ENCODE measurements at places on chromosomes 7 and 10.
A peak's percentile ranks its signal among the peaks of the same experiment; 100 is the strongest.

DNA sequence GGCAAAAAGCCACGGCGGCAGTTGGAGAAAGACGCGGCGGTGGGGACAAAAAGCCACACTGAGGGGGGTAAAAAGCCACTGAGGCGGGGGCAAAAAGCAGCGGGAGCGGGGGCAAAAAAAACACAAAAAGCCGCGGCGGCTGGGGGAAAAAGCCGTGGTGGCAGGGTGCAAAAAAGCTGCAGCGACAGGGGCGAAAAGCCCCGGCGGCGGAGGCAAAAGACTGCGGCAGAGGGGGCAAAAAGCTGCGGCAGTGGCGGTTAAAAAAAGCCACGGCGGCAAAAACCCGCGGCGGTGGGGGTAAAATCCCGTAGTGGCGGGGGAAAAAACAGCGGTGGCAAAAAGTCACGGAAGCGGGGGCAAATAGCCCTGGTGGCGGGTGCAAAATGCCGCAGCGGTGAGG is 527.3 kb downstream of the ZNF33B start:
- no peak for DNase-seq

- DNase-seq: peak; percentile 65
Measured at GRCh38 chr7:94069162-94069739, 65.1 kb upstream of the BET1 start.

- DNase-seq: no peak
Measured at GRCh38 chr10:72061491-72061890, 26.9 kb downstream of the SPOCK2 start.

- DNase-seq: peak; percentile 12
Measured at GRCh38 chr10:23171232-23171876, 20.8 kb upstream of the PTF1A start.

GRCh38 chr7:27247000-27247399 is 4.4 kb downstream of the EVX1 start:
- no peak for DNase-seq

DNA sequence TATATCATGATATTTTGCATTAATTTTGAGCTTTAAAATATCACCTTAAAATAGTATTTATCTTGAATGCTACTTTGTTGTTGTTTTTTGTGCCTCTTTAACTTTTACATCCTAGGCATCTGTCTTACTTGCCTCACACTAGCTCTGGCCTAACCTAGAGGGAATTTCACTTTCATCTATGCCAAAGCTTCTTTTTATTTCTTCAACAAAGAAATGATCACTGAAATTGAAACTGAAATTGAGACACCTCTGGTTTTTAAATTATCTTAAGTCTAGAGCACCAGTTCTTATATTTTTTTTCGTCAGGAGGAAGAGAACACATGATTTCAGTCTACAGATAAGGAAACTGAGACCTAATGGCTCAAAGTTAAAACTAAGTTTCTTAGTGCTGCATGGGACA is 3.5 kb upstream of the SCIN start:
- DNase-seq: no peak

- no peak for DNase-seq
Measured at GRCh38 chr7:122727354-122727753, 24.6 kb upstream of the RNF148 start.

GRCh38 chr7:34759477-34760125 is 101.6 kb downstream of the NPSR1 start:
- peak; percentile 46 for DNase-seq

- DNase-seq: peak; percentile 64
Measured at GRCh38 chr7:138001529-138002095, at the start of gene CREB3L2. TSS of gene CREB3L2 (minus strand) at chr7:138002086. CDS start at chr7:138001705, 381 bp downstream.

DNA sequence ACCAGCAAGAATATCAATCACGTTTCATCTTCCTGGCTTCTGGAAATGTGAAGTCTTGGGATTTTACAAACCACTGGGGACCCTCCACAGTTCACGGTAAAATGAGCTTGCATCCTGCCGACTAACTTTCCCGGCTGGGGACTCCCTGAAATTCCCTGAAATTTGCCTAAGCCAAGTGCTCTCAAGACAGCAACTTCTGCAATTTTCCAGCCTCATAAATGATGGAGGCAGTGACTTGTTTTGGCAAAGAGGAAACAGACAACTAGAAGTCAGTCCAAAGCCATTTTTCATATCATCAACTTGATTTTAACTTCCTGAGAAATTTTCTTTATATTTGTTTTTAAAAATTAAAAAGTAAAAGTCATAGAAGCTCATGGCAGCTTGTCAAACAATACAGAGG is 212.3 kb downstream of the FANK1 start:
- DNase-seq: no peak

DNA sequence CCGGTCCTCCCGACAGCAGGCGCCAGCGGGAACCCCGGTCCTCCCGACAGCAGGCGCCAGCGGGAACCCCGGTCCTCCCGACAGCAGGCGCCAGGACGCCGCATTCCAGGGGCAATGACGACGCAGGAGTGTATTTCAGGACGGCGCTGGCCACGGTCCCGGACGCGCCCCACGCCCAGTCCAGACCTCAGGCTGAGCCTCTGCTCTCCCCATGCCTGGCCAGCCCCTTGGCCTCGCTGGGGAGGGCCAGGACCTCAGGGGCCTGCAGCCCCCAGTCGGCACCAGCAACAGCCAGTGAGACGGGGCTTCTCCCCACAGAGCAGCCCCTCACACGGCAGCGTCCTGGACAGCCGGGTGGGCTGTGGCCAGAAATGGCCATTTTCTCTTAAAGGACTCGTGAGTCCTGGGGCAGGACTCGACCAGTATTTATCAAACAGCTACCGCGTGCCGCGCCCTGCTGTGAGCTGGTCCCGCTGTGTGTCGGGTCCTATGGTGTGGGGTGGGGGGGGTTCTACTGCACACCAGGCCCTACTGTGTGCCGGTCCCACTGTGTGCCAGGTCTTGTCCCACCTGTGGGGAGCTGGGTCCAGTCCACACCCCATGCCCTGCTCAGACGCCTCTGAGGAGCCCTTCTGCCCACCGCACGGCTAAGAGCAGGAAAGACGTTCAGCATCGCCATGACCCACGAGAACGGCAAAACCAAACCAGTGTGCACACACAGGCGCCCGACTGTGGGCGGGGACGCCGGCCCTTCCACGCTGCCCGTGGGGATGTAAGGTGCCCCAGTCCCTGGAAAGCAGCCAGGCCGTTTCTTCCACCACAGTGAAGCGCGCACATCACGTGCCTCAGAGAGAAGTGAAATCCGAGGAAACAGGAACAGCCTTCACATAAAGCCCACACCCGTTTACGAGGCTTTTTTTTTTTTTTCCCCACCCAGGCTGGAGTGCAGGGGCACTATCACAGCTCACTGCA is 33.3 kb downstream of the GET4 start:
- DNase-seq: no peak

GRCh38 chr7:155454183-155455112 is 3.5 kb upstream of the EN2 start:
- DNase-seq: no peak

DNA sequence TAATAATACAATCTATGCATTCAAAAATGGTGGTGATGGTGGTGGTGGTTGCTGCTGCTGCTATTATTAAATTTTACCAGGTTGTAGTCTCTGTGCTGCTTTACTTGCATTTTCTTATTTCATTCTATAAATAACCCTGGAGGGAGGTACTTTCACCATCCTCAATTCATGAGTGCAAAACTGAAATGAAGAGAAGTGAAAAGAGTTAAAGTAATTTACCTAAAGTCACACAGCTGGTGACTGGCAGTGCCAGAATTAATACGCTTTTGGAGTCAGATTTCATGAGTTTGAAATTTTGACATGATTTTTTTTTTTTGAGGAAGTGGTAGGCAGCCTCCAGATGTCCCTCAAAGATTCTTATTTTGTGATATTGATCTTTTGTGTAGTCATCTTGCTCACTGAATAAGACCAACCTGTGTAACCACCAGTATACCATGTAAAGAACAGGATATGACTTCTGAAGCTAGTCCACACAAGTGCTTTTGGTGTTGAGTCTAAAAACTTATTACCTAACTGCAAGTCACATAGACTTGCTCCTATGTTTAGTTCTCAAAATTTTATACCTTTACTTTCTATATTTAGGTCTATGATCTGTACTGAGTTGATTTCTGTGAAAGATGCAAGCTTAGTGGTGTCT is 218.8 kb downstream of the ZWINT start:
- DNase-seq: no peak

DNA sequence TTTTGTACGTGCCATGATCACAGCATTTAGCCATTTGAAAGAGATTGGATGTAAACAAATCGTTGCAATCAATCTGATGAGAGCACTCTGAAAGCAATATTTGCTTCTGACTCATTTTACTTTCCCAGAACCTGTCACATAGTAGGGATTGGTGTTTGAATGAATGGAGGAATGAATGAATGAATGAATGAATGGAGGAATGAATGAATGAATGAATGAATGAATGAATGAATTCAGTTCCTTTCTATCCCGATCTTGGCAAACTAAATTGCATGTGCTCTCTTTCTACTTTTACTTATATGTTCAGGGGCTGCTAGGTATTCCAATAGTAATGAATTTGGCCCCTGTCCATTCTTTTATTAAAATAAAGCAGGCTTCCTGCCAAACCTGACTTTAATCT is 1091.7 kb upstream of the CELF2 start:
- no peak for DNase-seq

DNA sequence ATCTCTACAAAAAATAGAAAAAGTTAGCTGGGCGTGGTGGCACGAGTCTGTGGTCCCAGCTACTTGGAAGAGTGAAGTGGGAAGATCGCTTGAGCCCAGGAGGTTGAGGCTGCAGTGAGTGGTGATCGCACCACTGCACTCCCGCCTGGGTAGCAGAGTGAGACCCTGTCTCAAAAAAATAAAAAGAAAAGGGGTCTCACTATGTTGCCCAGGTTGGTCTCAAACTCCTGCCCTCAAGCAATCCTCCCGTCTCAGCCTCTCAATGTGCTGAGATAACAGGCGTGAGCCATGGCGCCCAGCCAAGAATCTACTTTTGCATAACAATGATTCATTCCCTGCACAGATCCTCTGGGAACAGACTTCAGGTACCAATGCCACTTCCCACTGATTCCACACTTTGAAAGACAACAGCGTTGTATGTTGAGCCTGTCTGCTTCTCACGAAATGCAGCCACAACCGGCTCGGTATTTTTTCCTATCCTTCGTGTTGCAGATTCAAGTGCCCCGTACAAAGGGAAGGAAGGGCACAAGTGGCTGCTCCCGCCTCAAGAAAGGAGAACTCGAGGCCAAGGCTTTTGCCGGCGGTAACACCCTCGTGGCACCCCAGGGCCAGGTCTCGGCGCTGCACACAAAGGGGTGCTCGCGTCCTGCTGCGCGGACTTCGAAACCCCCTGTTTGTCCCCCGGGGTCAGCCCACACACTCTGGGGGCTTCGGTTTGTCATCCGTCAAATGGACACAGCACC is 745 bp downstream of the DAGLB start:
- peak; percentile 91 for DNase-seq

GRCh38 chr10:48533951-48534720 is 70.7 kb downstream of the ARHGAP22 start:
- DNase-seq: no peak

- no peak for DNase-seq
Measured at GRCh38 chr7:73888959-73889358, 28.0 kb downstream of the TMEM270 start.

DNA sequence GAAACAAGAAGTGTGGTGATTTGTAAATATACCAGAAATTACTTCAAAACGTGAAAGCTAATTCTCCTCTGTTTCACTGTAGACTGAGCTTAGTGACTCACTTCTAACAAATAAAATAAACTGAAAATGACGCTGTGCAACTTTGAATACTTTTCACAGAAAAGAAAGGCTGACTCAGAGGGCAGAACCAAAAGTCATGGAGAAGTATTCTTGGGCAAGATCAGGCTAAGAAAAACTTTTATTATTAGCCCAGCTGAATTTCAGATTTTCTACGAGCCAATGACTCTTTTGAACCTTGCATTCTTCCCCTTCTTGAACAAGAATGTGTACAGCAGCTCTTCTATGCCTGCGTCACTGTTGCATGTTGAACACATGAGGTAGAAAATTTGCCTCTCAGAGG is 527.3 kb upstream of the GHITM start:
- peak; percentile 25 for DNase-seq

- DNase-seq: peak; percentile 66
Measured at GRCh38 chr10:51422311-51423120, 276.9 kb downstream of the CSTF2T start.

GRCh38 chr10:99233000-99233688 is 2.5 kb downstream of the HPSE2 start:
- no peak for DNase-seq

DNA sequence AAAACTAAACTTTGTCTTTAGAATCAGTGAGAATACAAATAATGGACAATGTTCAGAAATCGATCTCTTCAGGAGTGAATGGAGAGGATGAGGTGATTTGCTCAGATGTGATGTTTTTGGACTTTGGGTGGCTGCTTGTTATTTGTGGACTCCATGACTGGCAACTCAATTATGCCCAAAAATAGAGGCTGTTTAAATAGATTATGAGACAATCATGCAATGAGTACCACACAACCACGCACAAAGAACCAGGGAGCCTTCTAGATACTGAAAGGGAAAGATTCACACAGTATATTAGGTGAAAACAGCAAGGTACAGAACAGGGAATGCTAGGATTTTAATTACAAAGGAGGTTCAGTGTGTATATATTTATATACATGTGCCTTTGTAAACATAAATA is 141.3 kb upstream of the ANK3 start:
- no peak for DNase-seq

Data from brain microvascular endothelial cell (primary cell).